ENCODE measurements at places on chromosomes 1 and 21. TPM values are rescaled to one million over a fixed set of nuclear protein-coding genes. Genes with fewer than 3 reads are reported as not detected.

DNA sequence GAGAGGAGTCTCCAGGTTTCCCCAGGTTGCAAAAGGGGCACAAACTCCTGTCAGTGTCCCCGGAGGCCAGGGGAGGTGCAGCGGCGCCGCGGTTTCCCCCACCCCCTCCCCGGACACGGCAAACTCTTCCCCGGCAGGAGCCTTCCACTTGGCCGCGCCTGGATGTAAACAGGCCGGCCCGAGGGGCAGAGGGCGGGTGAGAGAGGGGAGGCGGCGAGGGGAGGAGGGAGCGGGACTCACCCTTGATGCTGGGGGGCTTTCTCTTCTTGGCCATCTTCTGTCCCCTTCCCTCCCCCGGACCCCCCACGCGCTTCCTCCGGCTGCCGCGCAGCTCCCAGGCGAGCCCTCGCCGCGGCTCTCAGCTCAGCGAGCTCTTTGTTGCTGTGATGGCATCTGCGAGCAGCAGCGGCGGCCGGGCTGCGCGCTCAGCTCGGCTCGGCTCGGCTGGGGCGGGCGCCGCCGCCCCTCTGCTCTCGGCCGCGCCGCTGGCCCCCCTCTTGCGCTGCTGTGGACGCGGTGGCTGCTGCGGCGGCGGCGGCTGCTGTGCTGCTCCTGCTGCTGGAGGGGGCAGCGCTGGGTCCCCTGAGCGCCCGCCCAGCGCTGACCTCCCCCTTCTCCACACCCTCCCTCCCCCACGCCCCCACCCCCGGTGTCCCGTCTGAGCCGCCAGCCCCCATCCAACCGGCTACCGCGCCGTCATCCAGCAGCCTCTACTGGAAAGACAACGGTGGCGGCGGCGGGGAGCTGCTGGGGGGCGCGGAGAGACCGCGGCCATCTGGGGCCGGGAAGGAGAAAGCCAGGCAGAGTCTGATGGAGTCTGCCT, 4.9 kb upstream of the SLC44A5 start:
- no peak for DNase-seq

DNA sequence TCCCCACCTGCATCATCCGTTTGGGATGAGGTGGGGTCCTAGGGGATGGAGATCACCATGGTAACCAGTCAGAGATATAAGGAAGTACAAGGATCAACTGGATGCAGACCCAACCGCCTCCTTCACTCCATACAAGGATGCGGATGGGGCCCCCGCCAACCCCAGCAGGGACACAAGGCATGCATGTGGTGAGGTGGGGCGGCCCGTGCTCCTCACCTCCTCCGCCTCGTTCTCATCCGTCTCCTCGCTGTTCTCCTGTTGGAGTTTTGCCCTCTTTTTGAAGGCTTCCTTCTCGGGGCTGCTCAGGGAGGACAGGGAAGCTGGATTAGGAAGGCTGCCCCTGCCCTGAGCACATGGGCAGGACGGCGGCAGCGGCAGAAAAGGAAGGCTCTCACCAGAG, 23.8 kb downstream of the KIF21B start:
- DNase-seq: no peak

DNA sequence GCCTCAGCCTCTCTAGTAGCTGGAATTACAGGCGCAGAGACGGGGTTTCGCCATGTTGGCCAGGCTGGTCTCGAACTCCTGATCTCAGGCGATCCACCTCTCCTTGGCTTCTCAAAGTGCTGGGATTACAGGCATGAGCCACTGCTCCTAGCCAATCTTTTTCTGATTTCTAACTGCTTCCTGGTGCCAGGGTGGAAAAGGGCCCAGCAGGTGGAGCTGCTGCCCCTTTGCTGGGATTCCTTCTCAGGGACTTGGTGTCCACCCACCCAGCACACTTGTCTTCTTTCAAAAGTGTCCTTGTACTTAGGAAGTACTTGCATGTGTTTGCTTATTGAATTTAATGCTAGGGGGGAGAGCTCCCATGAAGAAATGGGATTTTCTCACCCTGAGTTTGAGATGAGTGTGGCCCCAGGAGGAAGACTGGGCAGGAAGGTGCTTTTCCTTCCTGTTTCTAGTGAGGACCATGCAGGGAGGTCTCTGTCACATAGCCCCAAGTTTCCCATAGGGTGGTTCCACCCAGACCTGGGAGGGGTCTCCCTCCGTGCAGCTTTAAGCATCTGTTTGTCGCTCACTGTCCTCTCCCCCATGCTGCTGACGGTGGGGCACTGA, 14.2 kb downstream of the UTP11 start:
- no peak for DNase-seq

DNA sequence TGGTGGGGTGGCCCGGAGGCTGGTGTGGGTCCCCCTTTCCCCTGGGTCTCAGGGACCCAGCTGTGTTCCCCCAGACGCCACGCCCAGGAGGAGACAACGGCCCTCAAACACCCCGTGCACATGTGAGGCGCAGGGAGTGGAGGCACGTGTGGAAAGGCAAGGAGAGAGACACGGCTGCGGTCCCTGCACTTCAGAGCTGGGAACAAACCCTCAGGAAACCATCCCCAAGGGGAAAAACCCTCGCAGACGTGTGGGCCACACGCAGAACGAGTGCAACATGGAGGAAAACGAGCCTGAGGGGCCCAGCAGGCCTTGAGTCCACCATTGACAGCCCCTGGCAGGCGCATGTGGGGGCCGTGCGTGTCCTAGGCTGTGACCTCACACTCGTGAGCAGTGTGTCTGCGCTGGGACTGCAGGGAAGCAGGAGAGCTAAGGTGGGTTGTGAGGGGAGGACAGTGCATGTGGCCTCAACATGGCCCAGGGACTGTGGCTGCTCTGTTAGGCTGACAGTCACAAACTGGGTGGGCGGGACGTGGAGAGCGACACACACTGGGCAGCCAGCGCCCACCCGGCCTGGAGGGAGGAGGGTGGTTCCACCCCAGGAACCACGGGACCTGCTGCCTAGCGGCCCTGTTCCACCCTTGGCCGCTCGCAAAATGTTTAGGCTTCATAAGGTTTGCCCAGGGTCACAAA, 20.0 kb downstream of the ITGB2 start:
- no peak for DNase-seq

Gene PGLYRP3
- not detected for polyA plus RNA-seq

Gene XCL2
- polyA plus RNA-seq: 1.9 TPM
